RKO (cell line): ENCODE measurements at places on chromosomes 12 and 14.

DNA sequence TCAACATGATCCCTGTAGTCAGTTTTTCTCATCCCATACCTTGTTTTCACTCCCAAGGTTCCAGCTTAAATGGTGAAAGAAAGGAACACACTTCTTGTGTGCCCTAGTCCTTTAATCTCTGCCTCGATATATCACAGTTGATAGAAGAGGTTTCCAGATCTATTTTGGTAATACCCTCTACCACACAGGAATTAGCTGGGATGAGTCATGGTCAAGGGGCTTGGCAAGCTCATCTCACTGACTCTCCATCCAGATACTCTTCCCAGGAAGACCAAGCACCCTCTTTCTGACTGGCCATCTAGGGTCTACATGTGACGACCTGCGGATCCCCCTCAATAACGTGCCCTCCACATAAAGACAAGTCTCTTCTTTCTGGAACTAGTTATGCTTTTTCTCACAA, 277.9 kb downstream of the ITPR2 start:
- no peak for DNase-seq

DNA sequence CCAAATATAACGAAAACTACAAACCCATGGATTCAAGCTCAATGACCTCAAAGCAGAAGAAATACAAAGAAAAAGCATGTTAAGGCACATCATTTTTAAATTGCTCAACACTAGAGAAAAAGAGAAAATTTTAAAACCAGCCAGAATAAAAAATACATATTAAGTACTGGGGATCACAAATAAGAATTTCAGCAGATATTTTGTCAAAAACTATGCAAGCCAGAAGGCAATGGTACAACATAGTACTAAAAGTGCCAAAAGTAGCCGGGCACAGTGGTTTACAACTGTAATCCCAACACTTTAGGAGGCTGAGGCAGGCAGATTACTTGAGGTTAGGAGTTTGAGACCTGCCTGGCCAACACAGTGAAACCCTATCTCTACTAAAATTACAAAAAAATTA, 10.2 kb downstream of the SGPP1 start:
- peak; percentile 66 for DNase-seq

- DNase-seq, result no peak
These were observed 45.8 kb upstream of the POC1B start for GRCh38 chr12:89571491-89572195.

DNA sequence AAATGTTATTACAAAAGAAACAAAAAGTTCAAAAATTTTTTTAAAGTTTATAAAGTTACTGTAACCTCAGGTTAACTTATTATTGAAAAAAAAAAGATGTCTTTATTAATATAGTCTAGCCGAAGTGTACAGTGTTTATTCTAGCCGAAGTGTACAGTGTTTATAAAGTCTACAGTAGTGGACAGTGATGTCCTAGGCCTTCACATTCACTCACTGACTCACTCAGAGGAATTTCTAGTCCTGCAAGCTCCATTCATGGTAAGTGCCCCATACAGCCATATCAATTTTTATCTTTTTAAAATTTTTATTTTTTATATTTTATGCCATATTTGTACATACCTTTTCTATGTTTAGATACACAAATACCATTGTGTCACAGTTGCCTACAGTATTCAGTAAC, 10.4 kb downstream of the ATG2B start:
- DNase-seq, result no peak

GRCh38 chr14:24131549-24131966, 1.1 kb downstream of the FITM1 start:
- no peak for DNase-seq

GRCh38 chr12:20206410-20206809, 161.9 kb upstream of the PDE3A start:
- DNase-seq, result no peak

GRCh38 chr14:103404032-103404918, 19.1 kb downstream of the MARK3 start:
- no peak for DNase-seq

GRCh38 chr14:74563233-74563585, 48.8 kb downstream of the LTBP2 start:
- no peak for DNase-seq

DNA sequence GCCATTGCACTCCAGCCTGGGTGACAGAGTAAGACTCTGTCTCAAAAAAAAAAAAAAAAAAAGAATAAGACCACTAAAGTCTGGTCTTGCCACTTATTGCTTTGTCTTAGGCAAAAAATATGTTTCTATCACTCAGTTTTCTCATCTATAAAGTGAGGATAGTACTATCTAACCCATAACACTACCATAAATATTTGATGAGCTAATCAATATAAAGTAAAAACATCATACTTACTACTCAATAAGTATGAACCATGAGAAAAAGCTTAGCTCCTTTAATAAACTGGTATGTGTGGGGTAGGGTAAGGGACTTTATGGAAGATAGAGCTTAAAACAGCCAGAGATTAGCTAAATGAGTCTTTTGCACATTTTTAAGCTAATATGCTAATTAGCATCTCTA, 85.5 kb downstream of the GXYLT1 start:
- DNase-seq, result no peak

GRCh38 chr14:99080306-99080705, 191.7 kb downstream of the BCL11B start:
- no peak for DNase-seq

DNA sequence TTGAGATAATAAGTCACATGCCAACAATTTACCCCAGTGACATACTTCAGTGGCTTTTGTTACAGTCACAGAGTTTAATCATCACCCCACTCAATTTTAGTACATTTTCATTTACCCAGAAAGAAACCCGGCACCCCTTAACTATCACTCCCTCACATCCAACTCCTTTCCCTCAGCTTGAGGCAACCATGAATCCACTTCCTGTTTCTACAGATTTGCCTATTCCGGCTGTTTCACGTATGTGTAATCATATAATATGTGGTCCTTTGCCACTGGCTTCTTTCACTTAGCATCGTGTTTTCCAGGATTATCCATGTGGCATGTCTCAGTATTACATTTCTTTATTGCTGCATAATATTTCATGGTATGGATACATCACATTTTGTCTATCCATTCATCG, 147.5 kb downstream of the CFAP54 start:
- no peak for DNase-seq

- DNase-seq, result no peak
These were observed 57.4 kb upstream of the KCNJ8 start for GRCh38 chr12:21831791-21832344.

DNA sequence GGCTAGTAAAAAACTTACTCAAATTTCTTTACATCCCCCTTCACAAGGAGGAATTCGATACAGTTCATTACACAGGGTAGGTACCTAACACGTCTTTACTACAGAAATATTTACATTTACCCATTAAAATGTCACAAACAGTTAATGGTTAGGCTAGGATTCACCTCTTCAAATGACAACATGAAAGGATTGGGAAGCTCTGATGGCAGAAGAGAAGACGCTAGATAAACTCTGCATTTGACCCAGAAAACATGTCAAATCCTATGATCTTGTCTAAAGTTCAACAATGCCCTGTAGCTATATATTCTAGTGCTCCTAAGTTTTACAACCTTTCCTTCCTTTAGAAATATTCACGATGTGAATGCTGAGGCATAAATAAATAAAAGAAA, 64.8 kb downstream of the DENND5B start:
- no peak for DNase-seq

GRCh38 chr12:263574-263973, 938 bp upstream of the SLC6A13 start:
- peak; percentile 50 for DNase-seq

DNA sequence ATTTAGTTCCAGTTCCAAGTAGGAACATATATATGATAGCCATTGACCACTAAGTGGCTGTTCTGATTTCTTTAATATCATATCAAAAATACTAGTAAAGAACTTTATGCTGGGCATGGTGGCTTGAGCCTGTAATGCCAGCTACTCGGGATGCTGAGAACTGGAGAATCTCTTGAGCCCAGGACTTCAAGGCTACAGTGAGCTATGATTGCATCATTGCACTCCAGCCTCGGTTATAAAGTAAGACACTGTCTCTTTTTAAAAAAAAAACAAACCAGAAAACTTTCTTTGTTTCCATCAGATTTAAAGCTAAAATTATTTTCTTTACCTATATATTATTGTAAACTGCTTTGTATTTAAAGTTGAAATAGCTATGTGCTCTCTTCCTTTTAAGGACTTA, 127.0 kb downstream of the SCAF11 start:
- no peak for DNase-seq

GRCh38 chr12:71536279-71536938, 96.8 kb downstream of the LGR5 start:
- DNase-seq, result no peak

DNA sequence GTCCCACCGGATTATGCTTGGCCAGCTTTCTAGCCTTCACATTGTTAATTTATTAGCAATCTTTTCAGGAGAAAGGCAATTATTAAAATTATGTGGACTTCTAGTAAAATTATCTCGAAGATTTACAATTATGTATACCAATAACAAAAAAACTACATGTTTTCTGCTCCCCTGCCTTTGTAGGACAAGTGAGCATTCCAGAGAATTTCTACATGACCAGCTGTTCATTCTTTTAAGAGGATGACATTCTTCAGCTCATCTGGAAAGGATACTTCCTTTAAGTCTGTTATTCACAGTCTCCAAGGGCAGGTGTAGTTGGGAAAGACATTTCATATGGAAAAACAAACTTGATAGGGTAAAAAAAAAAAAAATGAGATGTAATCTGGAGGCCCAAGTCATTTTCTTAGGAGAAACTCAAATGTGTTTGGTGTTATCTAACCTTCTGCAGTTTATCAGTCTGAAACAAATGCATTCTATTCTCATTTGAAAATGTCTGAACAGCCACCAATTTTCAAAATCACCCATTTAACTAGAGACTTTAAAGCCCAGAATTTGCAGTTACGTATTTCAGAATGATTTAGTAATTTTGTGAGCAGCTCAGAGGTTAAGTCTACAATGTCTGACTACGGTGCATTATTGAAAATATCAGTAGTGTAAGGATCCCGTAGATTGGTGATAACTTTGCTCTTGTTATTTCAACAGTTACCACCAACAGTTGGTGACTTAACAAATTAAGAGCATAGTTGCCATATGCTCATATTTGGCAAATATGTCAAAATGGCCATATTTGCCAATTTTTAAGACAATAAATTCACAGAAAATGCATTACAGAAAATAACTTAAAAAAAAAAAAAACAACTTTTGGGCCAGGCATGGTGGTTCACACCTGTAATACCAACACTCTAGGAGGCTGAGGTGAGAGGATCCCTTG, 1.8 kb upstream of the PHLDA1 start:
- DNase-seq, result peak; percentile 75
